NCI-H1048 (cell line): ENCODE measurements at places on chromosomes 2 and 18.

DNA sequence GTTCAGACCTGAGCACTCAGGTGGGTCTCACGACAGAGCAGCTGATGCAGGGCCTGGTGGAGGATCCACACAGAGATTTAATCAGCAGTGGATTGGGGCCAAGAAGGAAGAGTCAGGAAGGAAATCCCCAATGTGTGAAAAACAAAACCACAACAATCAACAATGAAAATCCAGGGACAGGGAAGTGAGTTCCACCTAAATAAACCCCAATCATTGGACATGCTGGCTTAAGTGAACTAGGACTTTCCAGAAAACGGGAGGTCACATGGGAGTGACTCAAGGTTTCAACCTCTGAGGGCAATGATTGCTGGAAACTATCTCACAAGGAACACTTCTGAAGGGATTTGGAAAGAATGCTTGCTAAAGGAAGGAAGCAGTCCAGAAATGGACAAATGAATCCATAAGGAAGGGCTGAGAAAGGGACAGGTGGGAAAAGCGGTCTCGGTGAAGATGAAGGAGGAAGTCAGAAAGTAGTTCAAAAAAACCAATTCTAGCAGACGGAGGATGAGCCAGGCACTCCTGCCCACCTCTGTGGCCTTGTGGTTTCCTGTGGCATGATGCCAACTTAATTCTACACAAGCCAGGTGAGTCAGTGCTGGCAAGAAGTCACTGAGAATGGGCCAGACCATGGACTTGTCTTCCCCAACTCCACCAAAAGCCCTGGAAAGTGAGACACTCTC is 15.4 kb upstream of the XDH start:
- DNase-seq = no peak

- DNase-seq = no peak
Measured at GRCh38 chr2:156687715-156688114, 251.5 kb downstream of the GPD2 start.

DNA sequence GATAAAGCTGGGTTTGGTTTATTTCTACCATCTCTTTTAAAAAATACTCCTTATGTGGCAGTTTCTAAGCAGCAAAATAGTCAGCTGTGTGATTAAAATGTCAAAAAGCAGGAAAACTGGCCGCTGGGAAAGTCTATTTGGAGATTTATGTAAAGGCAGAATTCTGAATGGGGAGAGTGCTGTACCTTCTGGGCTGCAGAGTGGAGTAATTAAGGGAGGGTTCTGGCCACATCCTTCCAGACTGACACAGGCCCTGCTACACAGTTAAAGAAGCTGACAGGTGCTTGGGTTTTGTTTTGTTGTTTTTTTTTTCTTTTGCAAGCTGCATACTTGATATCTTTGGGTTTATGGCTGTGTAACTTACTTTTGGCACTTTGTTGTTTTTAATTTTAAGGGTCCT is 157.2 kb downstream of the WDSUB1 start:
- no peak for DNase-seq

- DNase-seq = no peak
Measured at GRCh38 chr2:44572196-44572900, 210.6 kb downstream of the CAMKMT start.

DNA sequence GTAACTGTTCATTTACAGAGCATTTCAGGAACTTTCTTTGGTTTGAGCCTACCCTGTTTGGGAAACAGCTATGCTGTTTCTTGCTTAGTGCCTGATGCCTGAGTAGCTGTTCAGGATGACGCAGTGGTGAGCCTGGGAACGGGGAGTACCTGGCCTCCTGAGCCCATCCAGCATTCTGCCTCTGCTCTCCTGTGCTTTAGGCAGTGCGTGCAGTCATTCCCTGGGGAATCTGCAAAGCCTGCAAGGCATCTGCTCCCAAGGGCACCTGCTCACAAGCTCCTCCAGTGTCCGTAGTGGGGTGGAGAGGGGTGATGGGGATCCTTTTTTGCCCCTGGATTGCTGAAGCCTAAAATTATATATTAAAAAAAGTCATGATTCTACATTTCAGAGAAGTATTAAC is 68.8 kb downstream of the RAPGEF4 start:
- no peak for DNase-seq

DNA sequence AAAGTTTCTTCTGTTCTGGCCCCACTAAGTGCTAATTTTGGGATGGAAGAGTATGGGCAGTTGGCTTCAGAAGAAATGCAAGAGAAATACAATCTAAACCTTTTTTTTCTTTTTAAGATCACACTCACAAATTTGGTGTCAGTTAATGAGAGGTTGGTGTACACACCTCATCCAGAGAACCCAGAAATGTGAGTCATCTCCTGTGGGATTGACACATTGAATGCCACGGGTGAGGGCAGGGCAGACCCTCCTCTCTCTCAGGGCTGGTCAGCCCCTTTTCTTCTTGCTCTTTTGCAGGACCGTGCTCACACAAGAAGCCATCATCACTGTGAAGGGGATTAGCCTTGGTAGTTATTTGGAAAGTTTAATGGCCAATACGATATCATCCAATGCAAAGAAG is 19.2 kb downstream of the PRELID3A start:
- DNase-seq = no peak

- DNase-seq = no peak
Measured at GRCh38 chr2:224982910-224983711, 59.2 kb downstream of the DOCK10 start.
